Hindlimb muscle (tissue), 1 donor: ENCODE measurements at places on chromosomes 12 and 14.
A peak's percentile ranks its signal among the peaks of the same experiment; 100 is the strongest.

DNA sequence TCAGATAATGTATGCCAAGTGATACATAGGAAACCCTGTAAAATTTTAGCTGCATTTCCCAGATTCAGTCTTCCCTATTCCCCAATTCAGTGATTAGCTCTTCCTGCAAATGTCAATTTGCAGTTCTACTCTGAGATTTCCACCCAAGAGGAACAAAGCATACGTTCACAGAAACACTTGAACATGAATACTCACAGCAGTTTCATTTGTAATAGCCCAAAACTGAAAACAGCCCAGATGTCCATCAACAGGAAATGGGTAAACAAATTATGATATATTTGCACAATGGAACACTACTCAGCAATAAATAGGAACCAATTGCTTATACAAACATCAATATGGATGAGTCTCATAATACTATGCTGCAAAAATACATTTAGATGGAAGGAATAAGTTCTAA is 194.2 kb downstream of the GXYLT1 start:
- DNase-seq: no peak

- no peak for DNase-seq
Measured at GRCh38 chr14:101125719-101126651, 222.5 kb upstream of the RTL1 start.

GRCh38 chr12:92134638-92135274 is 10.9 kb downstream of the BTG1 start:
- no peak for DNase-seq

DNA sequence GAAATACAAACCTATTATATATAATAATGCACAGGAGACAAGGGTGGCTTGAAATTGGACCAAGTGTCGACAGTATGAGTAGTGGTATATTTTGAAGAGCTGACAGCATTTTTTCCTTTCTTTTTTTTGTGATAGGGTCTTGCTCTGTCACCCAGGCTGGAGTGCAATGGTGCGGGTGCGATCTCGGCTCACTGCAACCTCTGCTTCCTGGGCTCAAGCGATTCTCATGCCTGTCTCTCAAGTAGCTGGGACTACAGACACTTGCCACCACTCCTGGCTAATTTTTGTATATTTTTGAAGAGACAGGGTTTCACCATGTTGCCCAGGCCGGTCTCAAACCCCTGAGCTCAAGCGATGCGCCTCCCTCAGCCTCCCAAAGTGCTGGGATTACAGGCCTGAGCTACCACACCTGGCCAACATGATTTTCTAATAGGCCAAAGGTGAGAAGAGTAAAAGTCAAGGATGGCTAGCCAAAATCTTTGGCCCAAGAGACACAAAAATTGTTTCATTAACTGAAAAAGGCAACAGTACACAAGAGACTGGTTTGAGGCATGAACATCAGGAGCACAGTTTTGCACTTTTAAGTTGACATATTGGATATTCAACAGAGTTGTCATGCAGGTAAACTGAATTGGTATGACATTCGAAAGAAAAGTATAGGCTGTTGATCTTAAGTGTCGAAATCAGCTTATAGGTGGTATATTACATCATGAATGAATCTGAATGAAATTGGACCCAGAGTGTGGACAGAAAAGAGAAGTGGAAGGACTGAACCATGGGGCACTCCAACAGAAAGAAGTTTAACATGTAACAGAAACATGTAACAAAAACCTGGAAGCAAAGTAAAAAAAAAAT is 12.5 kb downstream of the HNRNPC start:
- no peak for DNase-seq

DNA sequence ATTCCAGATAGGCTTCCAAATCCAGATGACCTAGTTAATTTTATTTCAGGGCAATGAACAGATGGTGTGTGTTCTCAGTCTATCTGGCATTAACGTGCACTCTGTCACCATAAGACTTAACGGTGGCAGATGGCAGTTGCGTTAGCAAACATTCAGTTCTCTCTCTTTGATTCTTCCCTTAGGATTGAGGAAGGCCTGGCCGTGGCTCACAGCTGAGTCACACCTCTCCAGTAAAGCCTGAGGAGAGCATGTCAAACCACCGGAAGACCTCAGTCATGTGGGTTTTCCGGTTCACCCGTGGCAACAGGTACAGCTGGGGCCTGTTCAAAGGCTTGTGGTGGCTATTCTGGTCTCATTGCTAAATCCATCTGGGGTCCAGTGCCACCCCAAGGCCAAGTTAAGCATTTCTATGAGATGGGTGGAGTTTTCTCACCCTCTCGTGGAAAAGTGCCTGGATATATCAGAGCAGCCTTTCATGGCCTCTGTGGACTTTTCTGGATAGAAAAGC is 545.1 kb upstream of the ATP2B1 start:
- peak; percentile 28 for DNase-seq

DNA sequence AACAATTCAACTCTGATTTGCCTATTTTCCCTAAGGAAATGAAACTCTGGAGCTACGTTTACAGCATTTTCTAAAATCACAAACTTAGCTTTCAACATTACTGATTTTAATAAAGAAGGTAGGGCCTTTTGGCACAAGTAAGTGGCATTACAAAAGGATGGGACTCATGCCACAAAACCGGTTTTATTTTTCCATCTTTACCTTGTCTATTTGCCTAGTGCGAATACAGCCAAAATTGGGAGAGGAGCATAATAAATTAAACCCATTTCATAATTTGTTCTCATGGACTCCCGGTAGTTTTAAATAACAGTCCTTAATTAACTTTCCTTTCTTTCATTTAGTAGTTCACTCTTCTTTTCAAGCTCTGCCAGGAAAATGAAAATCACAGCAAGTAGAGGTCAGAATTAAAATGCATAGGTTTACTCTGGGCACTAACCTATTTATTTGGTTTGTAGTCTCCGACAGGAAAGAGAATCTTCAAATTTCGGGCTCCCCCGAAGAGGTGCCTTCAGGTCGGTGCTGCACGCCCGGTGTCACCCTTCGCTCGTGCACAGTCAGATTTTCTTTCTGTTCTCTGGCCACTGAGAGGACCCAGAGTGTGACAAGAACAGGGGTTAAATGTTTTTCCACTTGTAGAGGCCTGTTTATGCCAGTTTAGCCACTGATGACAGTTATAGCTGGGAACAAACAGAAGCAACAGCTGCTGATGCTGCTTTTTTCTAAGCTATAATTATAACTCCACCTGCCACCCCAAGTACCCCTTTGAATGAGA is at the start of gene BEST3:
Gene BEST3, minus strand, starts transcription at position 535 of the 772 bp plus-strand sequence. CDS start 1,505 bp downstream, outside the sequence.
- DNase-seq: no peak

DNA sequence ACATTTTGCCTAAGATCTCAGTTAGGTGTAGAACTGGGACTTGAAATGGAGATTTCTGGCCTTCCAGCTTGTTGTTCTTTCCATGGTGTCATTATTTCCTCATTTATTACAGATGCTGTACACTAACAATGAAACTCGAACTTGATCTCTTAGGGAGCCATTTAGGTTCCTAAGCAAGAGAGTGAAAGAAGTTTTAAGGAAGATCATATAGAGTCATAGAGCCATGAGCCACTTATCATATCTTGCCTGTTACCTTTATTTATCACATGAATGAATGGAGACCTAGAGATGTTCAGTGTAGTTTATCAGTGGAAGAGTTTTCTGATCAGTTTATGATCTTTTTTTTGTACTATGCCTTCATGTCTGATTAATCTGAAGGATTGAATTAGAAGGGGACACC is 9.9 kb downstream of the HELB start:
- no peak for DNase-seq

DNA sequence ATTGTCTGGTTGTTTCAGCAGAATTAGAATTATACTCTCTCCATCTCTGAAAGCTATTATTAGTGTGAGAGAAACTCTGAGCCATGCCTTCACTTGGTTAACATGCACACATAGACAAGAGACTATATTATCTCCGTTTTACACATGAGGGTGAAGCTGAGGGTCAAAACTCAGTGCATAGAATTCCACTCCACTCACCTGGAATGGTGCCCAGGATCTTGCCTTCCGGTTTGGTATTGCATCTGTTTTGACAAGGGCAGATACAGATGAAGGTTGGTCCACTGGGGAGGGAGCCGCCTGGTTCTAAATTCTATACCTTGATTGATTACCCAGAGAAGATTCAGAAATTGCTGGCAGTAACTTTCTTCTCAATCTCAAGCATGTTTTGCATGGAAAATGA is 149.5 kb upstream of the PELI2 start:
- no peak for DNase-seq

DNA sequence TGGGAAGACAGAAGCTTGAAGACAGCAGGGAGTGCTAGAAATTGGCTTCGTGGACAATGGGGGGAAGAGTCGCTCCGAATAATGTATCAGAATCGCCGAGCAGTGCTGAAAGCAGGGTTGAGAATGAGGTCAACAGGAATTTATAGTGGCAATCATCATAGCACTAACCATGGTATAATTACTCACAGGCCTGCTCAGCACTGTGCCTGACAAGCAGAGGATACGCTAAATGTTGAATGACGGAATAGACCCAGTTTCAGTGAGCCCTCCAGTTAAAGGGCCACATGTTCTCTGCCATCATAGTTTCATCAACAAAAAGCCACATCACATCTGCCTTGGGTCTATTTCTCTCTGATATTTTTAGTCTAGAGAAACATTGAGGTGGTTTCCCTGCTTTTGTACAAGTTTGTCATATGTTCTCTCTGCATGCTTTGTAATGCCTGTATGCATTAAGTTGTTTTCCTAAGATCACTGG is 130.3 kb upstream of the EGLN3 start:
- no peak for DNase-seq

DNA sequence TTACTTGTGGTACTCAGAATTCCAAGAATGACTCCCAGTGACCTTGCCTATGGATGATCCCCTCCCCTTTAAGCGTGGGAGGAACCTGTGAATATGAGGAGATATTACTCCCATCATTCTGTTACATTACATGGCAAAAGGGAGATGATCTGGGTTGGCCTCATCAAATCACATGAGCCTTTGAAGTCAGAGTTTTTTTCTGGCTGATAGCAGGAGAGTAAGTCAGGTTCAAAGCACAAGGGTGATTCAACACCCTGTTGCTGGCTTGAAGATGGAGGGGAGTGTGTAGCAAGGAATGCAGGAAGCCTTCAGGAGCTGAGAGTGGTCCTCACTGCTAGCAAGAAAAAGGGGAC is 9.1 kb upstream of the MDM2 start:
- no peak for DNase-seq

GRCh38 chr14:101633276-101633675 is 72.0 kb downstream of the DIO3 start:
- DNase-seq: no peak

DNA sequence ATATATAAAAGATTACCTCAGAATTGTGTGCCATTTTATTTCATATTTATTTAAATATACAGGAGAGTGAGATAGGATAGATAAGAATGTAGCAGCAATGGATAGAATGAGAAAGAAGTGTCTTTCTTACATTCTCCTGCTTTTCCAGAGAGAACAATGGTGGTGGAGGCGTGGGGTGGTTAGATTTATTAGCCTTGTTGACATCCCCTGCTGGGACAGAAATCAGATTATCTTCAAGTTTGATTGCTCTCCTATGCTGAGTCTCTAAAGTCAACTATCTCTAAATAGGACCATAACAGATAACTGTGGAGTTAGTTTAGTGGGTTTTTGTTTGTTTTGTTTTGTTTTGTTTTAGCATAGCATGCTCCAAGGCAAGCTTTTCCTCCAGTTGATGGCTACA is 397.6 kb downstream of the LRFN5 start:
- no peak for DNase-seq

GRCh38 chr12:25743679-25744215 is 190.7 kb upstream of the LMNTD1 start:
- DNase-seq: no peak

DNA sequence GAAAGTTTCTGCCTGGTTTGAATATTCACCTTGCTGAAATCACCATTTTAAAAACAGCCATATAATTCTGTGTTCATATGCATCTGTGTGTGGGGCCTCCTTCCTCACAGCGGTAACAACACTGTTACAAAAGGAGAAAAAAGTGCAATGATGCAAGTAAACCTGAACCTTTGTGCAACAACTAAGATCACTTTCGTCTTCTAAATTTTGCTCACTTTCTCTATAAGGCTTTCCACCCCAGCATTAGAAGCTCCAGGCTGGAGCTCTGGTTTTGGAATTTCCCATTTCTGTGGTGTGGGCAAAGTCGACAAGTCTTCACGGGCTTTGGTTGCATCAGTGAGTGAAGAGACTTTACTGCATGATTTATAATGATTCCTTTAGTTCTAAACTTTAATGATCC is 18.4 kb downstream of the FGD6 start:
- no peak for DNase-seq

DNA sequence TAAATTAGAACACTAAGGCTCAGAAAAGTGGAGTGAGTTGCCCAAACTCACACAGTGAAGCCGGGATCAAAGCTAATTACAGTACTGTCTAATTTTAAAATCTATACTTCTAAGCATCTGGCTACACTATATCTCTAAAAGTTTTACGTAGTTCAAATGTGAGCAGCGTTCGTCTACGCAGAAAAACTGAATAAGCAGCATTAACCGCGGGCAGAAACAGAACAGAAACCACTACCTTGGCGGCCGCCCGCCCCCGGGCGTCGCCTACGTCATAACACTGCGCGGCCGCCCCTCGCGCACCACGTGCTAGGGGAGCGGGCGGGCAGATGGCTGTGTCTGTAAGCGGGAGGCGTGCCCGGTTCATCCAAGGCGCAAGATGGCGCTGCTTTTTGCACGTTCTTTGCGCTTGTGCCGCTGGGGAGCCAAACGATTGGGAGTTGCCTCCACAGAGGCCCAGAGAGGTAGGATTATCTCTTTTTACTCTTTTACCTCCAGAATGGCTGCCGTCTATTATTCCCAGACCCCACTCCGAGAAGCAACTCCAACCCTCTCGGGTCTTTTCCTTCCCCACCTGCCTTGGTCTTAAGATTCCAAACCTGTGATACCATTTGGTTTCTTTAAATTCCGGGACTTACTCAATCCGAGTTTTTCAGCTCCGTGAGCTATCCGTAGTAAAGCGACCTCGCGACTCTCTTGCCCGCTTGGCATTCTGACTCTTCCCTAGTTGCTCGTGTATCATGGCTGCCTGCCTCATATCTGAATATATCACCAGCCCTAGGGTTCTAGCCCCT is at the start of gene SPRYD4:
Gene SPRYD4, plus strand, starts transcription at position 363 of the 791 bp plus-strand sequence. Its CDS starts 14 bp downstream, at position 377.
- DNase-seq: peak; percentile 95

- DNase-seq: no peak
Measured at GRCh38 chr14:31261859-31262731, 54.5 kb upstream of the HECTD1 start.

- no peak for DNase-seq
Measured at GRCh38 chr12:62075870-62076269, 184.3 kb upstream of the USP15 start.

GRCh38 chr12:111753144-111753881 is 13.4 kb upstream of the ALDH2 start:
- peak; percentile 51 for DNase-seq
